ENCODE measurements at places on chromosomes 7 and 10.

- no peak for DNase-seq
Observed at GRCh38 chr7:14375998-14376397, 386.5 kb upstream of the ETV1 start.

DNA sequence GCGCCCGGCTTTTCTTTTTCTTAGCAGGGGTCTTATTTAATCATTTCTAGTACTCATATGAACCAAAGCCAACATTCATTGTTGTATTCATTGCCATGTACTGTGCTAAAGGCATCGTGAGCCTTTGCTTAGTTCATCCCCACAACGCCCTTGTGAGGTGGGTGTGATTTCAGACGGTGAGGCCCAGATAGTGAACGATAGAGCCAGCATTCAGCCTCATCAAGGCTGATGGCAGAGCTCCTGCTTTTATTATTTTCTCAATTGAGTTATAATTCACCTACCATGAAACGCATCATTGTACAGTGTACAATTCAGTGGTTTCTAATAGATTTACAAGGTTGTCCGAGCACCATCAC, 50.1 kb downstream of the HK1 start:
- DNase-seq: no peak

DNA sequence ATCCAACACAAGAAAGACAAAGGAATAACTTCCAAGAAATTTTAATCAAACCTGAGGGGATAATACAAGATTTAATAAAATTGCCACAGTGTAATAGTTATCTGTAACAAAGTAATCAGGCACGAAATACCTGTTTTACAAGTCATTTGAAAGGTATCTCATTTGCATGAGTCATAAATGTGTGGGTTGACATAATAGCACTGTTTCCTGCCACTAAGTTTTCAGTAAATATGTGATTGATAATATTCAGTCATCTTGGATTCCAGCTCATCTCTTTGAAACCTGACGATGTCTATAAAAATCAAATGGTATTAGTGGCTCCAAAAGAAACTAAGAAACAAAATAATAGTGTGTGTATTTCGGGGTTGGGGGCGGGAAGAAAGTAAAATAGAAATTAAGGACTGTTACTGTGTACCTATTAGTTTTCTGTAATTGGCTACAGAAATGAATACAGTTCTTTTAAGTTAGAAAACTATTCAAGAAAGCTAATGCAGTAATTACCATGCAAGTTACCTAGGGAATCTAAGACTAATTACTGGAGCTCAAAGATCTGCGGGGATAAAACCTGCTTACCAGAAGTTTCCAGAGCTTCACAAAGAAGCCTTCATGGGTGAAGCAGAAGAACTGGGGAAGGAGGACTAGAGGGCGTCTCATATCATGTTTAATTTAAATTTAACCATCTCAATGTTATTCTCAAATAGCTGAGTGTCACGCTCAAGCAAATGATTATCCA, 100.7 kb downstream of the ST8SIA6 start:
- no peak for DNase-seq

DNA sequence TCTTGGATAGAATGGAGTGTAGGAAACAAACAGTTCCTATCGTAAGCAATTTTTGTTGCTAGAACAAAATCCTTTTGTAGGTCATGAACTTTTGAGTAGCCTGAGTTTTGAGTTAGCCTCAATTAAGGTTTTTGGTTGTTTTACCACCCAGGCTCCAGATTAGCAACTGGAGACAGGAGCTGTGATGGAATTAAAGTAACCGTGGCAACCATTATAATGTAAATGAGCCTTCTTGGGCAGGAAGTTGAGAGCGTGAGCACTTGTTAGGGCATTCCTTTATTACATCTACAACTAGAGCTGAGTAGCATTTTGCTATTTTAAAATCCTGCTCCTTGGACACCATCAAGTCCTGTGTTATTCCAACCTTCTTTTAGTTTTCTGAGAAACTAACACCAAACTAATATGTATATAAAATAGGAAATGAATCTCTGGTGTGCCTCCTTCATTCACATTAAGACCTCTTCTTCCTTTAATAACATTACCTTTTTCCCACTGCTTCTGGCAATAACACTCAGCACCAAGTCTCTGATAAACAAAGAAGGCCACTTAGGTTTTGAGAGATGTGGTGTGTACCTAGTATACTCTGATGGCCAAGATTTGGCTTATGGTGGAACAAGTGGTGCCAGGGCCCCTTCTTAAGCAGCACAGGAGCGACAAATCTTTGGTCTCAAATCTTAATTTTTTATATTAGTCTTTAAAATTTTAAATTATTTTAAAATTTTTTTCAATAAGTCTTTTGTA, 34.0 kb downstream of the AHCYL2 start:
- DNase-seq: no peak

DNA sequence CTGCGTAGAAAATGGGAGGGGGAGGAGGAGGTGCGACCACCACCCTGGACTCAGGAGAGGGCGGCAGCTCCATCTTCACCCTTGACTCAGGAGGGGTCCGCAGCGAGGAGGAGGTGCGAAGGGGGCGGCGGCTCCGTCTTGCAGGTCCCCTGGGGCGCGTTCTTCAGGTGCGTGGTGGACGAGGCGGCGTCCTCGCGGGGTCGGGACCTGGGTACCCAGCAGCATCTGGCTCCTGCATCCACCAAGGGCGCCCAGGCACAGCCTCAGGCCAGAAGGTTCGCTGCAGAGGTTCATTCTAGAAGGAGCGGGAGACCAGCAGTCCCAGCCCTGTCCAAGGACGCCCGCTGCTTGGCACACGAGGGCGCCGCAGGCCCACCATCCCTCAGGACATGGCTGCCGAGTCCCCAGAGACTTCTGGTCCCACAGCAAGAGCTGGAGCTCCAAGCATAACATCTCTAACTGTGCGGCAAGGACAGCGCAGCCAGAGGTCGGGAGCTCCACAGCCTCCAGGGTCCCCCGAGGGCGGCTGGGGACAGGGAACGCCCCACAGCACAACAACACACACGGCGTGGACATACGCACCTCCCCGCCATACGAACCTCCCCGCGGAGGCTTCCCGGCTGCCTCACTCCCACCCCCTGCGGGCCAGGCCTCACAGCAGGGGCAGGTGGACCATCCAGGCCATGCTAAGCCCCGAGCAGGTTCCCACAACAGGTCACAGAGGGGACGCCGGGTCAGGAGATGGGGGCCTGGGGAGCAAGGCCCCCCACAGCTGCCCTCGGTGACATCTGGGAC, 16.8 kb upstream of the DPYSL4 start:
- DNase-seq: no peak
